ENCODE measurements at places on chromosomes 2 and 18. TPM values are rescaled to one million over a fixed set of nuclear protein-coding genes. Genes with fewer than 3 reads are reported as not detected.

The IMPACT gene
- 13.0 TPM for polyA plus RNA-seq

The PTPRM gene
- 16.0 TPM for polyA plus RNA-seq

The FAM161A gene
- 1.2 TPM for polyA plus RNA-seq

The EVX2 gene
- not detected for polyA plus RNA-seq

The ADAM17 gene
- 17.1 TPM for polyA plus RNA-seq
